ENCODE measurements at places on chromosomes 2 and 18.

- no peak for DNase-seq
Measured at GRCh38 chr2:120508567-120509041, 162.7 kb downstream of the INHBB start.

GRCh38 chr2:37851428-37851827, 73.7 kb upstream of the RMDN2 start:
- no peak for DNase-seq

DNA sequence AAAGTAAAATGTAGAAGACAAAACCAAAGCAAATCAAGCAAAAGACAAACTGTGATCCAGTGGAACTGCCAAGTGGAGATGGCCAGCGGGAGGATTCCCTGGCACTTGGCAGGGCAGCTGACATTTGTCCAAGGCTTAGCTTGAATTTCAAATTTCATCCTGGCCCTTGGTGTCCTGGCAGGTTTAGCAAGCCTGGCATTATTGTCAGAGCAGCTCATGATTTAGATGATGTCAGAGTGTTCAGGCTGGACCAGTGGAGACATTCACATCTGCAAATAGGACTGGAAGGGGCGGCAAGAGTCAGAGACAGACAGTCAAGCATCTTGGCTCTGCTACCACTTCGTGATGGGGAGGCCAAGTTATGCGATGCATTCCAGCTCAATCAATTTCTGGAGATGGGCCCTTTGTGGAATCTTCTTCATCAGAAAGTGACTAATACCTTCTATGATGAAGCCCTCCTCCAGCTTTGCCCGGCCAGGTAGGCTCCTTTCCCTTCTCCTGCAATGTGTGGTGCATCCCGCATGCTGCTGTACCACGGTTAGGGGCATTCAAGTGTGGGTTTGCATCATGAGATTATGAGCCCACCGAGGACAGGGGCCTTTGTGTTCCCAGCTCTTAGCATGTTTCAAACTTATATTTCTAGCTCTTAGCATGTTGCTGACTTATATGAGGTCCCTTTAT, 199.7 kb downstream of the ANKRD30B start:
- DNase-seq, result no peak

- DNase-seq, result peak; percentile 61
Measured at GRCh38 chr2:172462849-172463381, 35.5 kb downstream of the ITGA6 start.

GRCh38 chr2:170991398-170992182, 62.5 kb downstream of the GORASP2 start:
- DNase-seq, result no peak

All from activated naive CD4-positive, alpha-beta T cell treated with anti-CD3 and anti-CD28 coated beads for 36 hours (primary cell).